NCI-H1436 treated with DMSO at 0.1 percent for 48 hours (cell line): ENCODE measurements at places on chromosomes 16 and 17.

DNA sequence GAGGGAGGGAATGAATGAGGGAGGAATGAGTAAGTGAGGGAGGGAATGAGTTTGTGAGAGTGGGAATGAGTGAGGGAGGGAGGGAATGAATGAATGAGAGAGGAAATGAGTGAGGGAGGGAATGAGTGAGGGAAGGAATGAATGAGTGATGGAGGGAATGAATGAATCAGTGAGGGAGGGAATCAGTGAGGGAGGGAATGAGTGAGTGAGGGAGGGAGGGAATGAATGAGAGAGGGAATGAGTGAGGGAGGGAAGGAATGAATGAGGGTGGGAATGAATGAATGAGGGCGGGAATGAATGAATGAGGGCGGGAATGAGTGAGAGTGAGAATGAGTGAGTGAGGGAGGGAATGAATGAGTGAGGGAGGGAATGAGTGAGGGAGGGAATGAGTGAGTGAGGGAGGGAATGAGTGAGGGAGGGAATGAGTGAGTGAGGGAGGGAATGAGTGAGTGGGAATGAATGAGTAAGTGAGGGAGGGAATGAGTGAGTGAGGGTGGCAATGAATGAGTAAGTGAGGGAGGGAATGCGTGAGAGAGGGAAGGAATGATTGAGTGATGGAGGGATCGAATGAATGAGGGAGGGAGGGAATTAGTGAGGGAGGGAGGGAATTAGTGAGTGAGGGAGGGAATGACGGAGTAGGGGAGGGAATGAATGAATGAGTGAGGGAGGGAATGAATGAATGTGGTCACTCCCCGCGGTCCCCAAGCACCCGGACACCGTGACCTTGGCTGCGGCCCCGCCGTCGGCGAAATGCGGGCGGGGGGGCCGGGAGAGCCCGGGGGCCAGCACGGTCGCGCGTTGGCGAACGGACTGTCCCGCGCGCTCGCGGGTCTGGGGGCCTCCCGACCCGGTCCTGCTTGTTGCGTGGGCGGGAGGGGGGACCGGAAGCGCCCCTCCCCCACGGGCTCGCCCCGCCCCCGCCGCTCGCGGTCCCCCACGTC lies 1.1 kb upstream of the UBE2I start:
- no peak for DNase-seq

DNA sequence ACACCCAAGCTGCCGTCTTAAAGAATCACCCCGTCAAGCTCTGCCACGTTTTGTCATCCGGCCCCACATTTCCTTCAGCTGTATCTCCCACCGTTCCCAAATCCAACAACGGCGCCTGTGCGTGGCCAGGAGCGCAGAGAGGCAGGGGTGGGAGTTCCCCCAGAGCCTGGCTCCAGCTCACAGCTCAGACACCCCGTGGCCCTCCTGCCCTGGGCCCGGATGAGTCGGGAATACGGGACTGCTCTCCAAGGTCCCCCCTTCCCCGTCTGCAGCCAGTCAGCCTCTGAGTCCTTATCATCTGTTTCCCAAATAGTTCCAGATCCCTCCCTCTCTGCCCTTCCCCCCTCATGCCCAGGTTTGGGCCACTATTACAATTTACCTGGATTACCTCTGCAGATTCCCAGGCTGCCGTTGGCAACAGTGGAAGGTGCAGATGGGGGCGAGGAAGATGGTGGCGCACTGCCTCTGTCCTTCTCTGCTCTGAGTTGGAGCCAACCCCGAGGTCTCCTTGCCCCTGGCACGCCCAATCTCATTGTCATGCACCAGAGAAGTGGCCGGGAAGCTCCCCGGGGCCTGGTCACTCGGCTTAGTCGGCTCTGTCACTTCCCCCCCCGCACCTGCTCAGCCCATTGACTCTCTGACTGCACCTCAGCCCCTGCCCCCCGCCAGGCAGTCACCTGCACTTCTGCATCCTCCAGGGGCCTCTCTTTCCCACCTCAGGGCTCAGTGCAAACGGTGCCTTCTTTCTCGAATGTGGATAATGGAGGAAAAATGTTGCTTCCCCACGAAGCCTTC lies 18.3 kb upstream of the RPTOR start:
- no peak for DNase-seq

GRCh38 chr17:47735139-47735464 lies 2.1 kb downstream of the TBX21 start:
- DNase-seq = no peak

GRCh38 chr16:19223235-19224170 lies 55.5 kb downstream of the SYT17 start:
- DNase-seq = no peak

- no peak for DNase-seq
Observed at GRCh38 chr16:73813527-73813926, 483.1 kb upstream of the PSMD7 start.

- DNase-seq = no peak
Observed at GRCh38 chr17:45369421-45369820, 52.6 kb upstream of the MAP3K14 start.
